Astrocyte (in vitro differentiated cells and primary cell): ENCODE measurements at places on chromosomes 1 and 21. TPM values are rescaled to one million over a fixed set of nuclear protein-coding genes. Genes with fewer than 3 reads are reported as not detected.

- no peak for DNase-seq
- H3K27ac ChIP-seq = no peak overlapping the region
- H3K4me3 ChIP-seq = no peak overlapping the region
- H3K4me1 ChIP-seq = no peaks in the 10 kb centered on the region
- no peaks in the 10 kb centered on the region for H3K36me3 ChIP-seq
Observed at GRCh38 chr1:44037154-44037553, 5.9 kb upstream of the SLC6A9 start.

DNA sequence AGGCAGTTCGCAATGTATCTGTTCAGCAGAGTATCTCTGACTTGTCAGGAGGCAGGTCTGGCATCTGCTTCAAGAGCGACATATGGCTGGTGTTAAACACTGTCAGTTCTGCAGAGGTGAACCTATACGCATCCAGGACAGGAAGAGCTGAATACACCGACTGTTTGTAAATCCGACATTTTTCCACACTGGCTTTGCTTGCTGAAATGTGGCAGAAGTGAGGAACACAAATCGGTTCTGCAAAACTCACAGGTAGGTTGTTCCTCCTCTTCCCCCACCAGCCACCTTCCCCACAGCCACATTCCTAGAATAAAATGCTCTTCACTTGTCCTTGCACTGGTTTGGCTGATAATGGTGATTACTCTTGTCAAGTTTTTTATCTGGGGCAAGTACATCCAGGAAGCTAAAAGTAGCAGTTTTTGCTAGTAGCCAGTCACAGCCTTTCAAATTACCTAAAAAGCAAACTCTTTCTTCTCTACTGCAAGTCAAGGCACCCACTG lies 289.2 kb downstream of the GRIK1 start:
- no peaks in the 10 kb centered on the region for H3K27me3 ChIP-seq
- no peaks in the 10 kb centered on the region for H3K4me1 ChIP-seq
- H3K4me3 ChIP-seq = no peak overlapping the region

DNA sequence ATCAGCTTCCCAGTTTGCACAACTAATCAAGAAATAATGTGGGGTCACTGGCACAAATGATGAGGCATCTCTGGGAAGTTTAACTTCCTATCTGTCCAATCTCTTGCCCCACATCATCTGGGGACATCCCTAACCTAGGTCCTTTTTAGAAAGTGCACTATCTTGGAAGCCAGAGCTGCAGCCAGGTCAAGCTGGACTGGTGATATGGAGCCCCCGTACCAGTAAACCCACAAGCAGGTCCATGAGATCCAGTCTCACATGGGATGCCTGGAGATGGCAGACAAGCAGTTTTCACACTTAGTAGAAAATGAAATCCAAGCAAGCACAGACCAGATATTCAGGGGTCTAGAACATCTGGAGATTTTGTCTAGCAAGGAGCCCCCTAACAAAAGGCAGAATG lies 27.5 kb upstream of the BSDC1 start:
- H3K4me1 ChIP-seq = peaks cover 4% of the 10 kb centered on the region
- no peak overlapping the region for H3K4me3 ChIP-seq
- no peaks in the 10 kb centered on the region for H3K36me3 ChIP-seq
- DNase-seq = no peak

DNA sequence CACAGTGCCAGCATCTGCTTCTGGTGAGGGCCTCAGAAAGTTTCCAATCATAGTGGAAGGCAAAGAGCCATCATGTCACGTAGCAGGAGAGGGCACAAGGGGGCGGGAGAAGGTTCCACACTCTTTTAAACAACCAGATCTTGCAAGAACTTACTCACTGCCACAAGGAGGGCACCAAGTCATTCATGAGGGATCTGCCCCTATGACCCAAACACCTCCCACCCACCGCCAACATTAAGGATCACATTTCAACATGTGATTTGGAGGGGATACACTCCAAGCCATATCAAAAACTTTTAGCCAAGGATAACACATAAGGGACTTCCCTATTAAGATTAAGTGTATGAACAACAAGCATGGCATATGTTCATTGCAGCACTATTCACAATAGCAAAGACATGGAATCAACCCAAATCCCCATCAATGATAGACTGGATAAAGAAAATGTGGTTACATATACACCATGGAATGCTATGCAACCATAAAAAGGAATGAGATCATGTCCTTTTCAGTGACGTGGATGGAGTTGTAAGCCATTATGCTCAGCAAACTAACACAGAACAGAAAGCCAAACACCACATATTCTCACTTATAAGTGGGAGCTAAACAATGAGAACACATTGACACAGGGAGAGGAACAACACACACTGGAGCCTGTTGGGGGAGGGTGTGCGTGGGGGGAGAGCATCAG lies 19.9 kb upstream of the SLC35F3 start:
- peak overlapping the region; percentile 91 for H3K27ac ChIP-seq
- peak overlapping the region; percentile 51 for H3K4me3 ChIP-seq
- H3K27me3 ChIP-seq = no peaks in the 10 kb centered on the region
- no peaks in the 10 kb centered on the region for H3K36me3 ChIP-seq

- H3K4me3 ChIP-seq = no peak overlapping the region
- peaks cover 10% of the 10 kb centered on the region for H3K4me1 ChIP-seq
- H3K36me3 ChIP-seq = no peaks in the 10 kb centered on the region
- no peak overlapping the region for H3K27ac ChIP-seq
- peak; percentile 56 for DNase-seq
- H3K27me3 ChIP-seq = no peaks in the 10 kb centered on the region
Observed at GRCh38 chr21:25080661-25081060, 526.6 kb downstream of the MRPL39 start.

DNA sequence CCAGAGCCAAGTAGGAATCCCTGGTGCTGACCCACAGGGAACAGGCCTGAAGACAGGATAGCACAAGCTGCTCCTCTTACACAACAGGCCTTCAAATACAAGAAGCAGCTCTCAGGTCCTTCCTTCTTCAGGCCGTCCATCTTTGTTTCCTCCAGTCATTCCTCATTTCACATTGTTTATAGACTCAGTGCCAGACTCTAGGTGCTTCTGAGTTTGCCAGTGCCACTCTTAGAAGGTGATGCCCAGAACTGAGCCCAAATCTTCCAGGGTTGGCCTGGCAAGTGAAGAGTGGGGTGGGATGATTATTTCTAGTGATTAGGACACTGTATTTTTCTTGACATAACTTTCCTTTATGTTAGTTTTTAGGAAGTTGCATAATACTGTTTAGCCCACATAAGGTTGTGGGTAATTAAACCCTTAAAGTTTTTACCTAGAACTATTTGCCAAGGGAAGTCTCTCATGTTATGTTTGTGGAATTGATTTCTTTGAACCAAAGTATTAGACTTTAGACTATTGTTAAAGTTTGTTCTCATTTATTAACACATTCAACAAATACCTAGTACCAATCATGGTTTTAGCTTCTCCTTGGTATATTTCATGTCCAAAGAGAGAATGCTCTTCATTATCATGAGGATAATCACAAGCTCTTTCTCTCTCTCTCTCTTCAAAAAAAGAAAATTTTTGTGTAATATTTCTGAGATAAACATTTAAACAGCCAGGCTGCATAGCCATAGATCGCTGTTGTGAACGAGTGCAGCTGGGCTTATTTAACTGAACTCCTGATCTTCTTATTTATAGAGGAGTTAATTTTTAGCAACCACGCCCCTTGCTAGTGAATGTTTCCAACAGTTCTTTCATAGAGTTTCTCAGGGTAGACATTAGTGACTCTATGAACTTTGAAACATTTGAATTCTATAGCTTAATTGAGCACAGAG lies 47.7 kb downstream of the PGM1 start:
- H3K27me3 ChIP-seq = no peaks in the 10 kb centered on the region
- H3K4me3 ChIP-seq = no peak overlapping the region
- DNase-seq = no peak
- H3K36me3 ChIP-seq = peaks cover 5% of the 10 kb centered on the region

DNA sequence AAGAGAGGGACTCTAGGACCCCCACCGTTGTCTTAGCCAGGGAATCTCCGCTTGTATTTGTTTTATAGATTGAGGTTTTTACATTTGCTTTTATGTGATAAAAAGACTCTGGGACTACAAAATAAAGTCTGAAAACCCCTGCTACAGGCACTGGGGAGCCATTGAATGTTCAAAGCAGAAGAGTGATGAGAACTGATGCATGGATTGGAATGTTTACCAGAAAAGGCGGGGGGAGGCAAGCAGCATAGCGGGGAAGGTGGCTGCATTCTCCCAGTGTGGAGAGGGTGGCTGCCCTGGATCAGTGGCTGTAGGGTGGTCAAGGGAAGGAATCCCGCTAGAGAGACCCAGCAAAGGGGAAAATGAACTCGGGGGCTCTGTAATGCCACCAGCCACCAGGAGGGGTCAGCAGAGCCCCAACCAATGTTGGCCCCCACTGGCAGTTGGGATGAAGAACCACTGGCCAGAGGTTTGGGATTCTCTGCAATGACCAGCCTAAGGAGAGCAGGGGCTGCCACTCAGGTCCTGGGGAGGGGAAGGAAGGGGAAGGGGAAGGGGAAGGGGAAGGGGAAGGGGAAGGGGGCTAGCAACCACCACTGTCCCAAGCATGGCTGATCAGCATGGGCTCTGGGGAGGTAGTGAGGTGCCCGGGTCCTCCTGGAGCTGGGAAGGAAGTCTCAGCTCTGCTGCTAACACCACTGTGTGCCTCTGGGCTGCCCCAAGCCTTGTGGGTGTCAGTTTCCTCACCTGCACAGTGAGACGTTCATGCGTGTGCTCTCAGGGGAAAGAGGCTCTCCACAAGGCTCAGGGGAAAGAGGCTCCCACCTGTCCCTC lies 19.2 kb upstream of the PEF1 start:
- no peaks in the 10 kb centered on the region for H3K27me3 ChIP-seq
- H3K36me3 ChIP-seq = peaks cover 2% of the 10 kb centered on the region
- peaks cover 16% of the 10 kb centered on the region for H3K4me1 ChIP-seq
- no peak for DNase-seq
- no peak overlapping the region for H3K27ac ChIP-seq
- H3K4me3 ChIP-seq = no peak overlapping the region

GRCh38 chr21:28608646-28609045 lies 384.0 kb downstream of the LTN1 start:
- no peaks in the 10 kb centered on the region for H3K4me1 ChIP-seq
- no peaks in the 10 kb centered on the region for H3K27me3 ChIP-seq
- no peaks in the 10 kb centered on the region for H3K36me3 ChIP-seq
- no peak overlapping the region for H3K27ac ChIP-seq
- no peak for DNase-seq

GRCh38 chr1:154420961-154421924 lies 16.1 kb downstream of the IL6R start:
- H3K27me3 ChIP-seq = no peaks in the 10 kb centered on the region
- no peak overlapping the region for H3K4me3 ChIP-seq
- H3K4me1 ChIP-seq = peaks cover 49% of the 10 kb centered on the region
- H3K36me3 ChIP-seq = no peaks in the 10 kb centered on the region
- H3K27ac ChIP-seq = no peak overlapping the region
- no peak for DNase-seq

DNA sequence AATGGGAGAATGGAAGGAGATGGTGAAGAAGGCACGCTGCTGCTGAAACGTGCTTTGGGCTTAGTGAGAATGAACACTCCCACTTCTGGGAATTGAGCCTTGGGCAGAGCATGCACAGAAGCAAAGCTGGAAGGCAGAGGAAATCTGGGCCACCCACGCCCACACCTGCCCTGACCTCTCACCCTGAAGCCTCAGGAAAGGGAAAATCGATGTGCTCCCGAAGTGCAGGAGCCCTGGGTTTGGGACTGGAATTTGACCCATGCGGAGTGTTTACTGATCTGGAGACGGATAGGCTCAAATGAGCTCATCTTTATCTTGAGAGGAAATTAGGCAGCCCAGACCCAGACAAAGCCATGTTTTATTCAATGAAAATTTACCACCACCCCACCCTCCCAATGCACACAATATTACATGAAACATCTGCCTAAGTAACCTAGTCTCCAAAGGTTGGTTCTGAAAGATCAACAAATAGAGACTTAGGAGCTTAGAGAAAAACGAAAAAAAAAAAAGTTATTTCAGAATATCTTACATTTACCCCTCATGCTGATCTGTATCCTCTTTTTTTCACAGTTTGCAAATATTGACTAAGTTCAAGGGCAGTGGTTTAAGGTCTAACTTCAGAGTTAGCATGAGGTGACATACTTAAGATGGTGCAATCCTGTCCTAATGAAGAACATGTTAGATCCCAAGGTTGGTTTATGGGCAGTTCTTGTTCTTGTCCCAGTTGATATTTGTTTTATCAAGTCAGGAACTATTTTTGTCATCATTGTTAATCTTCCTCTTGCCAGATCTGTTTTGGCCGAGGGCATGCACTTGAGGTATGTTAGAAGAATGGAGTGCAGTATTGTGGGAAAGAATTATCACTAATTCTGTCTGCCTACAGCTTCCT lies 63.0 kb downstream of the PROX1 start:
- H3K27me3 ChIP-seq = no peaks in the 10 kb centered on the region
- no peaks in the 10 kb centered on the region for H3K36me3 ChIP-seq
- no peak for DNase-seq

DNA sequence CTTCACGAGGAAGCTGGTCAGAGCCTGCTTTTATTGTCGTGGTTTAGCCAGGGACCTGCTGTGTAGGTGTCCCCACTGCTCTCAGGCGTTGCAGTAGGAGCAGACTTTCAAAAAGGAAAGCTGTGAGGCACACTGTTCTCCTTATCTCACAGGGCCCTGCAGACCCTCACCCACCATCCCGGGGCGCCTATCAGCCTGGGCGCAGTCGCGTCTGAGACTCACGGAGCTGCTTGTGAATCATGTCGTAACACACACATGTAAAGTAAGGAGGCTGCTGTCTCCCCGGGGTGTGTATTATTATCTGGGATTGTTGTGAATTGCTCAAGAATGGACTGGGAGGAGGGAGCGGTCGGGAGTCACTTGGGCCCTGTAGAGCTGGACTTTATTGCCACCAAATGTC lies 17.4 kb downstream of the AJAP1 start:
- no peaks in the 10 kb centered on the region for H3K27me3 ChIP-seq
- no peaks in the 10 kb centered on the region for H3K36me3 ChIP-seq
- H3K4me3 ChIP-seq = no peak overlapping the region
- no peak for DNase-seq

- no peak overlapping the region for H3K27ac ChIP-seq
- no peaks in the 10 kb centered on the region for H3K27me3 ChIP-seq
- H3K36me3 ChIP-seq = no peaks in the 10 kb centered on the region
- DNase-seq = no peak
- no peak overlapping the region for H3K4me3 ChIP-seq
- H3K4me1 ChIP-seq = no peaks in the 10 kb centered on the region
Observed at GRCh38 chr1:234262007-234262753, 111.1 kb upstream of the COA6 start.

DNA sequence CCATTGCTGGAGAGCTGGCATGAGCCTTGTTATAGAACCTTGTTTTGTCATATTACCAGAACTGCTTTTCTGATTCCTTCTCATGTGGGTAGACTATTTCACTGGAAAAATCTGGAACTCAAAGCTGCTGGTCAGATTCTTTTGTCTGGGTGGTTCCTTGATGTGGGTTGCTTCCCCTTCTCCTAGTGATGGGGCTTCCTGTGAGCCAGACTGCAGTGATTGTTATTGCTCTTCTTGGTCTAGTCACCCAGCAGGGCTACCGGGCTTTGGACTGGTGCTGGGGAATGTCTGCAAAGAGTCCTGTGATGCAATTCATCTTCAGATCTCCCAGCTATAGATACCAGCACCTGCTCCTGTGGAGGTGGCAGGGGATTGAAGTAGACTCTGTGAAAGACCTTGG lies 59.4 kb downstream of the GPR137B start:
- H3K27me3 ChIP-seq = no peaks in the 10 kb centered on the region
- H3K4me3 ChIP-seq = no peak overlapping the region
- DNase-seq = no peak
- peaks cover 2% of the 10 kb centered on the region for H3K36me3 ChIP-seq

GRCh38 chr1:165828669-165829329 lies 1.4 kb downstream of the UCK2 start:
- H3K27me3 ChIP-seq = no peaks in the 10 kb centered on the region
- peaks cover 11% of the 10 kb centered on the region for H3K4me1 ChIP-seq
- H3K4me3 ChIP-seq = peak overlapping the region; percentile 86

Gene HSPB7
- total RNA-seq = 0.45 and 0.55 TPM in 2 replicates

Gene PDXK
- 159 and 180 TPM in 2 replicates for total RNA-seq

Gene ACTA1
- 16.2 and 19.0 TPM in 2 replicates for total RNA-seq

Gene RHD
- total RNA-seq = not detected in 2 replicates

Gene SFN
- 5.5 and 14.5 TPM in 2 replicates for total RNA-seq

Gene FMO4
- total RNA-seq = 1.1 and 1.3 TPM in 2 replicates
